Aorta (tissue), 5 donors: ENCODE measurements at places on chromosomes 12 and 14. TPM values are rescaled to one million over a fixed set of nuclear protein-coding genes. Genes with fewer than 3 reads are reported as not detected.
A peak's percentile ranks its signal among the peaks of the same experiment; 100 is the strongest.

DNA sequence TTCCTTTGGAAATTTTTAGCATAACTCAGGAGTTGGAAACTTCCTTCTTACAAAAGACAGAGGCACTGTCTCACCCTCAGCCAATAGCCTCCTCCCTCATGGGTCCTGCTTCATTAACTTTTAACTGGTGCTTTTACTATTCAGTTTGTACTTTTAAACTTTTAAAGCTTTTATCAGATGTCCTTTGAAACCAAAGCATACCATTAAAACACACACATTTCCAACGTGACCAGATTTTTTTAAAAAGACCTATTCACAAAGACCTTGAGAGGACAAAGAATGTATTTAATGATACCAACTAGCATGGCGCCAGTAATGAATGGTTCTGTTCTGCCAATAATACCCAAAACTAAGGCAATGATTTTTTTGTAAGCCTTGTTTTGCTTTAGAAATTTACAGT, 173.6 kb upstream of the EEA1 start:
- no peaks in the 10 kb centered on the region for H3K4me1 ChIP-seq
- H3K36me3 ChIP-seq: no peaks in the 10 kb centered on the region
- DNase-seq: no peak
- no peak overlapping the region for H3K4me3 ChIP-seq
- no peak overlapping the region for H3K27ac ChIP-seq
- H3K27me3 ChIP-seq: no peaks in the 10 kb centered on the region

Gene GNB3
- total RNA-seq: 8.2 TPM

- no peaks in the 10 kb centered on the region for H3K36me3 ChIP-seq
- H3K27me3 ChIP-seq: no peaks in the 10 kb centered on the region
- H3K4me3 ChIP-seq: no peak overlapping the region
- H3K27ac ChIP-seq: no peak overlapping the region
- no peak for DNase-seq
Measured at GRCh38 chr14:95395098-95395737, 75.5 kb upstream of the CLMN start.

DNA sequence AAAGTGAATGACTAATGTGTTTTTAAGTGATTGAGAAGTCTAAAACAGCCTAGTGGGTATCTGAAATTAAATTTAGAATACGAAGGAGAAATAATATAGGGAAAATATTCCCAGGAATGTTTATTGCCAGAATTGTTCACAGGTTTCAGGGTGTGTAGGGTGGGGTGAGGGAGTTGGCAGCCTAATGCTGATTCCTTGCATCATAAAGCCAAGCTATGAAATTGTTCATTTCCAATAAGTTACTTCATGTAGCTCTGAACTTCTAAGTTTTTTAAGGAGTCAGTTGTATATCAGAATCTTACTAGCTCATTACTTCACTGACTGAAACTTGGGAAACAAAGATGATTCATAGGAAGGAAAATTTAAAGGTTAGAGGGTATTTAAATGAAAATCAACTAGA, 56.4 kb downstream of the RAB35 start:
- H3K36me3 ChIP-seq: no peaks in the 10 kb centered on the region
- H3K4me1 ChIP-seq: no peaks in the 10 kb centered on the region
- DNase-seq: no peak
- H3K4me3 ChIP-seq: no peak overlapping the region

- H3K4me1 ChIP-seq: no peaks in the 10 kb centered on the region
- H3K36me3 ChIP-seq: no peaks in the 10 kb centered on the region
- H3K27me3 ChIP-seq: no peaks in the 10 kb centered on the region
- no peak for DNase-seq
- H3K4me3 ChIP-seq: no peak overlapping the region
- no peak overlapping the region for H3K27ac ChIP-seq
Measured at GRCh38 chr12:64072916-64073575, 149.1 kb downstream of the KICS2 start.

DNA sequence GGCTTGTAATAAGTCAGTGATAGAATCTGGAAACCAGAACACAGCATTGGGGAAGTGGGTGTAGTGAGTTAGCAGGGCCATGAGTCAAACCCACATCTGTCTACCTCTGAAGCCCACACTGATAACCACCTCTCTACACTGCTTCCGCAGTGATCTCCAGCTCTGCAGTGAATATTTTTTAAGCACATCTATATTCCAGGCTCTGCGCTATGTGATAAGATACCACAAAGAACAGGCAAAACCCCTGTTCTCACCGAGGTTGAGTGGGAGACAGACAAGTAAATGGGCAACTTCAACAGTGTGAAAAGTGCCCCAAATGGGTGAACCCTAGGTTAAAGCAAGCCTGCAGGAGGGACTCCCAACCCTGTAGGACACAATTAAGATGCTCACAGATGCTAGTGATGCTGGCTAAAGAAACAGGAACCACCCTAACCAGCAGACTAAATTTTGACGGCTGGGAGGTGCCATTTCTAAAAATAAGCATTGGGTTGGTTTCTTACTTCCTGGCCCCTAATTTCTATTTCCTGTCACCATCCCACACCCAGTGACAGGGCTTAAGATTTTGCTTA, 375.0 kb downstream of the DPF3 start:
- DNase-seq: no peak
- no peaks in the 10 kb centered on the region for H3K36me3 ChIP-seq
- H3K4me3 ChIP-seq: no peak overlapping the region
- no peaks in the 10 kb centered on the region for H3K27me3 ChIP-seq

GRCh38 chr12:32272465-32272864, 126.9 kb upstream of the FGD4 start:
- H3K27me3 ChIP-seq: no peaks in the 10 kb centered on the region
- H3K4me3 ChIP-seq: no peak overlapping the region
- no peaks in the 10 kb centered on the region for H3K4me1 ChIP-seq
- no peak for DNase-seq
- no peaks in the 10 kb centered on the region for H3K36me3 ChIP-seq

- peak overlapping the region; percentile 45 for H3K27ac ChIP-seq
- H3K4me3 ChIP-seq: no peak overlapping the region
- no peaks in the 10 kb centered on the region for H3K27me3 ChIP-seq
- H3K36me3 ChIP-seq: no peaks in the 10 kb centered on the region
- peaks cover 5% of the 10 kb centered on the region for H3K4me1 ChIP-seq
Measured at GRCh38 chr12:21891751-21892217, 49.4 kb downstream of the ABCC9 start.

- no peaks in the 10 kb centered on the region for H3K4me1 ChIP-seq
- no peaks in the 10 kb centered on the region for H3K36me3 ChIP-seq
- no peaks in the 10 kb centered on the region for H3K27me3 ChIP-seq
- H3K27ac ChIP-seq: no peak overlapping the region
- DNase-seq: no peak
Measured at GRCh38 chr12:67578976-67579661, 69.4 kb upstream of the DYRK2 start.

Gene MYF6
- not detected for total RNA-seq

GRCh38 chr14:89107626-89108025, 283.2 kb downstream of the TTC8 start:
- no peak overlapping the region for H3K27ac ChIP-seq
- no peaks in the 10 kb centered on the region for H3K27me3 ChIP-seq
- H3K36me3 ChIP-seq: no peaks in the 10 kb centered on the region
- DNase-seq: no peak
- no peaks in the 10 kb centered on the region for H3K4me1 ChIP-seq

- DNase-seq: peak; percentile 89
- no peaks in the 10 kb centered on the region for H3K4me1 ChIP-seq
- no peak overlapping the region for H3K27ac ChIP-seq
- no peaks in the 10 kb centered on the region for H3K27me3 ChIP-seq
- H3K4me3 ChIP-seq: no peak overlapping the region
Measured at GRCh38 chr12:50070314-50071060, 13.1 kb downstream of the ASIC1 start.

Gene PRORP
- total RNA-seq: 20.4 TPM

Gene PPP1CC
- total RNA-seq: 85.8 TPM

Gene SERPINA1
- 17.8 TPM for total RNA-seq

GRCh38 chr12:111788178-111788654, 21.5 kb downstream of the ALDH2 start:
- H3K4me3 ChIP-seq: no peak overlapping the region
- no peak for DNase-seq
- H3K4me1 ChIP-seq: no peaks in the 10 kb centered on the region
- H3K27ac ChIP-seq: no peak overlapping the region
- no peaks in the 10 kb centered on the region for H3K27me3 ChIP-seq

- H3K36me3 ChIP-seq: no peaks in the 10 kb centered on the region
- DNase-seq: no peak
- no peak overlapping the region for H3K27ac ChIP-seq
- H3K27me3 ChIP-seq: no peaks in the 10 kb centered on the region
- no peak overlapping the region for H3K4me3 ChIP-seq
Measured at GRCh38 chr14:105436891-105437722, 17.5 kb downstream of the MTA1 start.

- H3K36me3 ChIP-seq: no peaks in the 10 kb centered on the region
- no peak for DNase-seq
- H3K27ac ChIP-seq: no peak overlapping the region
- no peaks in the 10 kb centered on the region for H3K27me3 ChIP-seq
- H3K4me3 ChIP-seq: peak overlapping the region; percentile 34
- no peaks in the 10 kb centered on the region for H3K4me1 ChIP-seq
Measured at GRCh38 chr12:71686658-71687025, 760 bp downstream of the TMEM19 start.

DNA sequence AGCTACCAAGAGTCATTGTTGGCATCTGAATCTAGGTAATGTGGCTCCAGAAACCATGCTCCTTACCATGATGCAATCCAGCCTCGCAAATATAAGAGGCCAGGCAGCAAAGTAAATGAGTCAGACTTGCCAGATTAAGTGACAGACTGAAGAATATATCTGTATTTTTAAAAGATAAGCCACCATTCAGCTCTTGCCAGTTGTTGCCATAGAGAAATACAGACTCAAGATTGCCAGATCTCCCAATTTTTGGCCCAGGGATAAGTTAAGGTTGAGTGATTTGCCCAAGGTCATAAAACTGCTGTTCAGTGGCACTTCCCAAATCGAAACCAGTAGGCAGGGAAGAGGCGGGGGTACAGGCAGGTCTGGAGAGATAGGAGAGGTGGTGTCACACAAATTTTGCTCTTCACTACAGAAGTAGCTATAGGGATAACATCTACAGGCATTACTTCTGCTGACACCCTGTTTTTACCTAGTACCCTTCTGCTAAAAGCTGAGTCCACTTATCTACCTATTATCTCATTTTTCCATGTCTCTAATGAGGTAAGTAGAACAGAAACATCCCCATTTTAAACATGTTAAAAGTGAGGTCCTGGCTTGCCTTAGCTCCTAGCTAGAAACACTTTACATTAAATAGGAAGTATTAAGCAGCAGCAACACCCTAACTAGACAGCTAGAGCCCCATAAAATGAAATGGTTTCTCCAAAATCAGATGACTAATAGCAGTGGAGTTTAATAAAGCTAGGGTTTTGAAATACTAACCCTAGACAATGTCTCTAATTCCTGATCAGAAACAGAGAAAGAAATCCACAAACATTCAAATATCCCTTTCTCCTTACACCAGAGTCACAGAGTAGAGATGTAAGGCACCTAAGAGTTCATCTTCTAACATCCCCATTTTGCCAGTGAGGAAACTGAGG, 19.5 kb downstream of the DCAF5 start:
- no peak for DNase-seq
- no peaks in the 10 kb centered on the region for H3K36me3 ChIP-seq
- H3K27me3 ChIP-seq: no peaks in the 10 kb centered on the region

Gene TAS2R50
- total RNA-seq: 5.7 TPM

Gene OTX2
- not detected for total RNA-seq

Gene ANO2
- 27.8 TPM for total RNA-seq

GRCh38 chr14:64763801-64764621, 59.8 kb downstream of the PLEKHG3 start:
- no peak overlapping the region for H3K27ac ChIP-seq
- H3K27me3 ChIP-seq: no peaks in the 10 kb centered on the region
- no peak overlapping the region for H3K4me3 ChIP-seq
- no peaks in the 10 kb centered on the region for H3K36me3 ChIP-seq

Gene GLS2
- total RNA-seq: 0.58 TPM

DNA sequence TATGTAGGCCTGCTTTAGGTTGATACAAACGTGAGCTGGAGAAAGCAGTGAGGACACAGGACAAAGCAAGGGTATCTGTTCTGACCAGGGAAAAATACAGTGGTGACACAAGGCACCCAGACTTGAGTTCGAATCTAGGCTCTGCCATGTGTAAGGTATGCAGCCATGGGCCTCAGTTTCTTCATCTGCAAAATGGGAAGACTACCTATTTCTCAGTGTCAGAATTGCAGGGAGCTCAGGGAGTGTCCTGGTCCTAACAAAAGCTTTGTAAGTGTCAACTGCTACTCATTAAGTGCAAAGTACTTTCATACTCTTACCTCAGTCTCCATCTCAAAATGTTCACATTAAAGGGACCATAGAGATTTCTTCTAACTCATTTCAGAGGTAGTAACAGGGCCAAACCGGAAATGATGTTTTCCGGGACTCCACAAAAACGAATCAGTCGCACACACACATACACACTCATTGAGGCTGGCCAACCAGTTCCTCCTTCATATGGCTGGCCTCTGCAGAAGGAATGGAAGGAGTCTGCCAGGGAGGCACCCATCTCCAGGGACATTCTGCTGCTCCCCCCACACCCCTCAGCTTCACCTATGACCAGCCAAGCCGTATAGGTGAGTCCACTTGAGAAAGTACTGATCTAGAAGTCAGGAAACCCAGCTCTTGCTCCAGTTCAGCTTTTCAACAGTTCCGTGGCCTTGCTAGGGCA, 7.8 kb downstream of the CTDSP2 start:
- no peaks in the 10 kb centered on the region for H3K36me3 ChIP-seq
- DNase-seq: no peak
- H3K27ac ChIP-seq: no peak overlapping the region
- H3K4me1 ChIP-seq: peaks cover 8% of the 10 kb centered on the region
- no peaks in the 10 kb centered on the region for H3K27me3 ChIP-seq

GRCh38 chr12:131487388-131488124, 223.3 kb upstream of the SFSWAP start:
- H3K4me1 ChIP-seq: no peaks in the 10 kb centered on the region
- H3K27ac ChIP-seq: no peak overlapping the region
- no peak overlapping the region for H3K4me3 ChIP-seq
- H3K27me3 ChIP-seq: no peaks in the 10 kb centered on the region

Gene TIGAR
- total RNA-seq: 7.2 TPM

GRCh38 chr14:20998139-20998538, 954 bp upstream of the SLC39A2 start:
- DNase-seq: no peak
- no peaks in the 10 kb centered on the region for H3K27me3 ChIP-seq
- H3K36me3 ChIP-seq: peaks cover 5% of the 10 kb centered on the region
- no peak overlapping the region for H3K27ac ChIP-seq

Gene OAS2
- 18.6 TPM for total RNA-seq

DNA sequence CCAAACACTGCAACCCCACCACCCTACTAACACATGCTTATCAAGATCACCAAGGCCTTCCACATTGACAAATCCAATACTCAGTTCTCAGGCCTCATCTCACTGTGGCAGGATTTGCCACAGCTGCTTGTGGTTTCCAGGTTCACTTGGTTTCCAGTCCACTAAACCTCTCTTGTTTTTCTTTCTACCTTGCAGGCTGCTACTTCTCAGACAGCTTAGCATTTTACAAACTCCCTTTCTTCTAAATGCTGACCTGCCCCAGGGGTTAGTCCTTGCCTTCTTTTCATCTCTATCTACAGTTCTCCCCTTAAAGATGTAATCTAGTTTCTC, 84.1 kb downstream of the BCAT1 start:
- no peaks in the 10 kb centered on the region for H3K27me3 ChIP-seq
- no peaks in the 10 kb centered on the region for H3K4me1 ChIP-seq
- H3K4me3 ChIP-seq: no peak overlapping the region
